Stimulated activated CD4-positive, alpha-beta T cell treated with anti-CD3 and anti-CD28 coated beads, Interleukin-1b, Interleukin-23, amount 100 ng/mL, for 48 hours (primary cell): ENCODE measurements at places on chromosomes 13 and 19.

- DNase-seq = no peak
Observed at GRCh38 chr19:54096617-54097106, 3.9 kb downstream of the OSCAR start.

DNA sequence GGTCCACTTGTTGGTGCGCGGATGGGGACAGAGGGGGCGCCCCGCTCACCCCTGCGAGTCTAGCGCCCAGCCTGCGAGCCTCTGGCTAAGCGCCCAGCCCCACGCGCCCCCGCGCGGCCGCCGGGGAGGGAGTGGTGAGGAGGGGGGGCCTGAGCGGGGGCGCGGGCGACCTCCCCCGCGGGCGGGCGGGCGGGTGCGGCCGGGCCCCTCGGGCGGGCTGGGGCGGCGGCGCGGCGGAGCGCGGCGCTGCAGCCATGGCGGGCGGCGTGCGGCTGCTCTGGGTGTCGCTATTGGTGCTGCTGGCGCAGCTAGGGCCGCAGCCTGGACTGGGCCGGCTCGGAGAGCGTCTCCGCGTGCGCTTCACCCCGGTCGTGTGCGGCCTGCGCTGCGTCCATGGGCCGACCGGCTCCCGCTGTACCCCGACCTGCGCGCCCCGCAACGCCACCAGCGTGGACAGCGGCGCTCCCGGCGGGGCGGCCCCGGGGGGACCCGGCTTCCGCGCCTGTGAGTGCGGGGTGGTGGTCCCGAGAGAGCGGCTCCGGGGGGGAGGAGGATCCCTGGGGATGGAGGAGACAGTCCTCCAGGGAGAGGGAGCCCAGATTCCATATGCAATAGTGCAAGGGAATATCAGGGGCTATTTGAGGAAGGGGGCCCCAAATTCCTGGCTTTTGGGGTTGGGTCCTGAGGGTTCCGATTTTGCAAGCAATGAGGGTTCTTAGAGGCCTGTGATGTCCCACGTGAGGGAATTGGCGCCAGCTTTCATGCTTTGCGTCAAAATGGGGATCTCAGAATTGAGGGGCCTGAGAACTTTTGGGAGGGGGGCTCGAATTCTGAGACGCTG lies at the start of gene LTBP4:
Gene LTBP4, plus strand, starts transcription at position 236 of the 841 bp plus-strand sequence. Its CDS starts 19 bp downstream, at position 255.
- no peak for DNase-seq

DNA sequence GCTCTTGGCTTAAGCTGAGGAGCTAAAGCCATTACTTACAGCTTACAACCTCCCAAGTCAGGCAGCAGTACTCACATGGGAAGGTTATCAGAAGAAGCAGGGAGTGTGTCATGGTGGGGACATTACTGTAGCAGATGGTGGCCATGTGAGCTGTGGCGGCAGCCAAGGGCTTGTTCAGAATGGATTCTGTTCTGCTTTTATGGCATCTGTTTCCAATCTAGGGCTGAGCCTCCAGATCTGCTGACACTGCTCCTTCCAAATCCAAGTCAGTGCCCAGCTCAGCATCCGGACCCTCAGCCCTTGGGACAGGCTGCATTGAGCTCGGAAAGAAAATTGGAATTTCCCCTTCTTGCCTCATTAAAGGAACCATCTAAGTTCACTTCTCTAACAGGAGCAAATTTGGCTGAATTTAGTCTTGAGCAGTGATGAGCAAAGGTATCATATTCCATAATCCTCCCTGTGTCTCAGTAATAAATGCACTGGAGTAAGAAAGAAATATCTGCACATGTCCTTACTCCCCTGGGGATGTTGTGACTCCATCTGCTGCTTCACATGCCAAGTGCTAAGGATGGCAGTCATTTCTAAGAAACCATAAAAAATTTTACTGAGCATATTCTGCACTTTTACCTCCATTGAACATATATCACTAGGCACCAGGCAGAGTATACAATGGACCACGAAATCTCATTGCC lies 73.9 kb downstream of the KCTD12 start:
- DNase-seq = no peak

GRCh38 chr19:45632468-45633196 lies 6.6 kb downstream of the EML2 start:
- DNase-seq = peak; percentile 54

DNA sequence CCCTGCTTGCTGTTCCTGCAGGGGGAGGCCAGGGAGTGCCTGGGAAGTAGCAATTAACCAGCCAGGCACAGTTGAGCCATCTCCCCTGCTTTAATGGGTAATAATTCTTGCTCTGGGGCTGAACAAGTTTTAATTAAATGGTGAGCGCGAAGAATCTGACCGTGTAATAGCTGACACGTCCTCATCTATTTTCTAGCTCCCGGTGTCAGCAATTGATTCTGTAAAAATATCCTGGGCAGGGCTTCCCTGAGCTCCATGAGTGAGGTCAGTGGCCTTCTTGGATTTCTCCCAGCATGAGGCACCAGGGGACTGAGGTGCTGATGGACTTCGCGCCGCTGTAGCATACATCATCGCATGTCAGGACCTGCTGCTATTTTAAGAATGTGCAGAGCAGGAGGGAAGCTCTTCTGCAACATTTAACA lies 26.9 kb downstream of the SIPA1L3 start:
- no peak for DNase-seq

DNA sequence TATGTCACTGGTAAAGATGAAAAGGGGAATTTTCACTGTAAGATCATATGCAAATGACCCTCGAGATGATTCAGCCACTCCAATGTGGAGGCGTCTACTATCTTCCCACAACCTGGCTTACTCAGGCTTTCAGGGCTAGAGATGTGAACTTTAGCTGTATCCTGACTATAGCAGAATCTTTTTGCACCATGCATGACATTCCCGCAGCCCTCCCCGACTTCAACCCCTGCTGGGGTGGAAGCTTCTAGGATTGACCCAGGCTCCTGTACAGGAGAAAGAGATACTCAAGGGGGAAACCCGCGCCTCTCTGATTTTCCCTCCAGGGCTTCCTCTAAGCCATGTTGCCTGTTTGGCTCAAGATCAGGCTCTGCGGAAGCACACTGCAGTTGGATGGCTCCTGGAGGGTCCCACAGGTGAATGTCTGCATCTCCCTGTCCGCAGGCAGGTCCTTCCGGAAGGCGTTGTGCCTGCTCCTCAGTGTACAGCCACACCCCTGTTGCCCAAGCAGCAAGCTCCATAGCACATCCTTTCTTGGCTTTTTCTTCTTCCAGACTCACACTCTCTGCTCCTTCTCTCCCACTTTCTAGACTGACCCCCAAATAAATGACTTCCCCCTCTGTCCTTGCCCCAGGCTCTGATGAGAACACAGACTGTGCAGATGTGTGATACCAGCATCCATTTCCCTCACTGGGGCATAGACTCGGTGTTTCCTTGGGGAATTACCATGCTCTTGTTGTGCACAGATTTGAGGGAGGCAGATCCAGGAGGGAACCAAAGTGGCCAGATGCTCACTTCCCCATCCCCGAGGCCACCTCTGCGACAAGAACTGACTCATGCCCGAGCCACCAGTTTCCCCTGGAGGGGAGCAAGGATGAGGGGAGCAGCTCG lies 29.1 kb upstream of the POP4 start:
- peak; percentile 52 for DNase-seq

- no peak for DNase-seq
Observed at GRCh38 chr19:7795555-7796161, 32.6 kb downstream of the CLEC4M start.

GRCh38 chr13:48942131-48942530 lies 33.6 kb upstream of the FNDC3A start:
- DNase-seq = no peak

GRCh38 chr13:26390203-26390602 lies 136.3 kb downstream of the CDK8 start:
- DNase-seq = no peak

DNA sequence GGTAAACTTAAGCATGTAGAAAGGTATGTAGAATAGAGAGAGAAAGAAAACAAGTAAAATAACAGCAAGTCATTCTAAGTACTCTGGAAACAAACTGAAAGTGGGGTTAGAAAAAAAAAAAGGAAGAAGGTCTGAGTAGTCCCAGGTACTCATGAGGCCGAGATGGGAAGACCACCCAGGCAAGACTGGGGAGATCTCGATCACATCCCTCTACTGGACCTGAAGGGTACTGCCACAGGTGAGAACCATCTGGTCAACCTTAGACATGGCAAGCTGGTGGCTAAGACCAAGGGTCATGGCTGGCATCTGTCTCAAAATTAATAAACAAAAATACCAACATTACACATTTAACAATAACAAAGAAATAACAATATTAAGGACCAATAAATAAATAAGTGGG lies 36.3 kb upstream of the ZNF724 start:
- no peak for DNase-seq

GRCh38 chr13:105502193-105502592 lies 1033.3 kb downstream of the EFNB2 start:
- DNase-seq = no peak

DNA sequence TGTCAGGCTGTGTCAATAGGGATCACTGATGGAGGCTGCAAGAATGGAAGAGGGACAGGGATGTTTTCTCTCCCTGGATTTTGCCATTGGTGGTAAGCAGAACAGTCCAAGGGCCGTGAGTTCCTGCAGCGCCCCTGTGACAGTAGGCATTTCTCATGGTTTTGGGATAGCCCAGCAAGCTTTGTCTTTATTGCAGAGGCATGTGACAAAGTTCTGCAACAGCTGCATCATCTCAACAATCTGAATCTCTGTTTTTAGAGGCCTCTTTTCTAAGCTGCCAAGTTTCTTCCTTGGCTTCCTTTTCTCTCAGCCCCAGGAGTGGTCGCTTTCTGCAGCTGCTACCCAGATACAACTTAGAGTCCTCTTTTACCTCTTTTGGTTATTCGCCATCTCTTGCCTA lies 95.7 kb upstream of the TSHZ3 start:
- no peak for DNase-seq

GRCh38 chr19:18120127-18120526 lies 22.5 kb downstream of the MAST3 start:
- DNase-seq = no peak

- no peak for DNase-seq
Observed at GRCh38 chr19:57466489-57466888, 9.5 kb upstream of the VN1R1 start.

DNA sequence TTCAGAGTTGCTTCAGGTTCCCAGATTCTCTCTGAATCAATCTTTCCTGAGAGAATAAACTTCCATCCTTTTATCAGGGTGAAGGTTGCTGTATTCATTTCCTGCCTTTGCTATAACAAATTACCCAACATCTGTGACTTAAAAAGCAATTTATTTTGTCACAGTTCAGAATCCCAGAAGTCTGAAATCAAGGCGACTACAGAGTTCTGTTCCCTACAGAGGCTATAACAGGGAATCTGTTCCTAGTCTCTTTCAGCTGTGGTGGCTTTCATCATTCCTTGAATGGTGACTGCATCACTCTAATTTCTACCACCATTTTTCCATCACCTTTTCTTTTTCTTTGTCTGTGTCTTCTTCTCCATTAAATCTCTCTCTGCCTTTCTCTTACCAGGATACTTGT lies 459.3 kb upstream of the PRR20A start:
- no peak for DNase-seq

DNA sequence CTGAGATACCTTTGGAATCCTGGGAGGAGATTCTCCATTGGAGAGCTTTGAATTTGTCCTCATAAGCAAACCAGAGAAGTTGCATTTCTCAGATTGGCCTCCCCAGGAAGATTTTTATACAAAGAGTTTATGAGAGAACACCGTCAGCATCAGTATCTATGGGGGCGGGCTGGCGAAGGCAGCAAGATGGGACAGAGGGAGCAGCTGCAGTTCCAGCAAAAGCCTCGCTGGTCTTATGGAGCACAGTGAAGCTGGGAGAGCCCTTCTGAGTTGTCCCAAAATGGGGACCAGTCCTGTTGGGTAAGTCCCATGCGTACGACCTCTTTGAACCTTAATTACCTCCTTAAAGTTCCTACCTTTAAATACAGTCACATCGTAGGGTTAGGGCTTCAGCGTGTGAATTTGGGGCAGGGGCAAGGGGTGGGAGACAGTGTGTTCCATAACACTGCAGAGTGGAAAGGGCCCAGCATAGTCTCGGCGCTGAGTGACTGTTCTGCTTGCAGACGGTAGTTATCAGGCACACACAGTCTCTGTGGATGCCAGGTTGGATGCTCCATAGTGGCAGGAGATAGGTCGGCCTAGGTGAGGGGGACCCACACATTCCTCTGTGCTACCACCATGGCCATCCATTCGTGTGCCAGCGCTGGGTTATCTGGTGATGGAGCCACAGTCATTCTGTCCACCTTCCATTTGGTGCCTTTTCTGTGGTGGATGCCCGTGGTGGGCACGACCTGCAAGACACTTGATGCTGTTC lies 34.9 kb upstream of the GPR183 start:
- DNase-seq = no peak

- DNase-seq = peak; percentile 72
Observed at GRCh38 chr13:42969565-42970172, 22.4 kb downstream of the EPSTI1 start.

DNA sequence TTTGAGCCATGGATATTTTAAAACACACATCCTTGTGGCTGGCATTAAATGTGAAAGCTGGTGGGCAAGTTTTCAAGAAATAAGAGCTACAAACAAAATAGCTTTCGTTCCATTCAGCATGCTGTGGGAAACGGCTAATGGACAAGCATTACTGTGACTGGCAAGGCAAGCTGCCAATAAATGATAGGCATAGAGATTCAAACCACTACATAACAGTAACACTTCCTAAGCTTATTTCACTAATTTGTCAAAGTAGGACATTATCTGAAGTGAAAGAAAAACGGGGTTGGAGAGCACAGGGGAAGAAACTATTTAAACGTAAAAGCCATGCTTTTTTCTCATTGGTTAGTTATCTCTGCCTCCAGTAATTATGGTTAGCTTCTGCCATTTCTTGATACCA lies 26.0 kb downstream of the OBI1 start:
- no peak for DNase-seq

- no peak for DNase-seq
Observed at GRCh38 chr13:107066355-107066754, 498.4 kb upstream of the ARGLU1 start.

DNA sequence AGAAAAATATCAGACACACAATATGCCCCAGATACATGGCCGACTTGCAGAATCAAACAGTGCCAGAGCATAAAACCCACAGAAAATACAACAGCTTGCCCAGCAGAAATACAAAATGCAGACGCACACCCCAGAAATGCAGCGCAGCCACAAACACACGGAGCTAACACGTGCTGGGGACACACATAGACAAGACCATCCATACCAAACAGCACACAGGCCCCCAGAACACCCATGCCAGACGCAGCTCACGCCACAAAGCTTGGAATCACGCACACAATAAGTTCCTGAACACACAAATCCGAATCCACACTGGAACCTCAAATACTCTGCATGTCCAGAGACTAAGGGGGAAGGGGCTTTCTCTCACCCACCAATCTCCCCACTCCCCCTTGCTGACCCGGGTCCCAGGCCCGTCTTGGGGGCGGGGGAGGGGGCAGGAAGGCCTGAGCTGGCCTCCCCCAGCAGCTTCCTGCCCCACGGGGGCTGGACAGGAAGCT lies 17.2 kb downstream of the CCDC97 start:
- DNase-seq = no peak

GRCh38 chr13:75432811-75433244 lies 49.1 kb downstream of the TBC1D4 start:
- DNase-seq = no peak

GRCh38 chr19:11460207-11460606 lies 20.6 kb downstream of the ELAVL3 start:
- no peak for DNase-seq
